Esophagus squamous epithelium (tissue), 5 donors: ENCODE measurements at places on chromosomes 7 and 10.

GRCh38 chr10:127873901-127874470 lies 18.8 kb downstream of the CLRN3 start:
- DNase-seq: no peak

GRCh38 chr10:44300666-44301649 lies 83.9 kb downstream of the CXCL12 start:
- no peak for DNase-seq

DNA sequence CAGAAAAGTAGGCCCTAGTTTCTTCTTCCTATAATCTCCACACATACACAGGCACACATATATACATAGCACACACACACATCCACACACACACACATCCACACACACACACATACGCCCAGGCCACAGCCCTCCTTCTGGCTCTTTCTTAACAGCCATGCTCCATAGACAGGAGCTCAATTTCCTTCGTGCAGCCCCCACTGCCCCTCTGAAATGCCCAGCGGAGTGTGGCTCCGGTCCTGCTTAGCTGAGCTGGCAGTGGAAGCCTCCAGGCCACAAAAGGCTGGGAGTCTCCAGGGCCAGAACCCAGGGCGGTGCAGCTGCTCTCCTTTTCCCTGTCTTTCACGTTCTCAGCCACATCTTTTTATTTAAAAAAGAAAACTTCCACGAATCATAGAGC lies 282.9 kb upstream of the IGFBP3 start:
- no peak for DNase-seq

- DNase-seq: no peak
Measured at GRCh38 chr10:117552156-117552631, 9.6 kb downstream of the EMX2 start.

DNA sequence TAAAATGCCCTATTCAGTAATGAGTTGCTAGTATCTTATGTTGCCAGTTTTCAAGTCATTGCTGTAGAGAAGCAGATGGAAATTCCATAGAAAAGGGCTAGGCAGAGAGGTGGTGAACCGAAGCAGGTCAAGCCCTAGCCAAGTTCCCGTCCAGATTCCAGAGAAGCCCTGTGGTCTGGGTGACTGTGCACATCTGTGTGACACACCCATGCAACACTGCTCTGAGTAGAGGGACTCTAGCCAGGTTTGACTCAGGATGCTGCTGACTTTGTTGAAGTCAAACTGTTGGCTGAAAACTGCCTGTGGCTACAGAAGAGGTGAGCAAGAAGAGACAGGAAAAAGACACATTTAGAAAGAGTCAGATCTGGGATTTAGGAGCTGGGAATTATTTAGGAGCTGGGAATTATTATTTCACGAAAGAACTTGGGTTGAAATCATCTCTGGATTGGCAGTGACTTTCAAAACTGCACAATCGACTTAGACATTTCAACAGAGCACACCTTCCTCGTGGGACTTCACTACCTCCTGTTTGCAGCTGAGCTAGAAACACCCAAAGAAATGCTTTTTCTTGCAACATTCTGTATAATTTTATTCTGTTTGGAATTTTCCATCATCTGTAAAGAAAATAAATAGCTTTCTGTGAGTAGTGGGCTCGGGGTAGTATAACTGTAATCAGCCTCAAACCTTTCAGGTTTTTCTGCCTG lies 149.1 kb upstream of the PRKCQ start:
- no peak for DNase-seq

DNA sequence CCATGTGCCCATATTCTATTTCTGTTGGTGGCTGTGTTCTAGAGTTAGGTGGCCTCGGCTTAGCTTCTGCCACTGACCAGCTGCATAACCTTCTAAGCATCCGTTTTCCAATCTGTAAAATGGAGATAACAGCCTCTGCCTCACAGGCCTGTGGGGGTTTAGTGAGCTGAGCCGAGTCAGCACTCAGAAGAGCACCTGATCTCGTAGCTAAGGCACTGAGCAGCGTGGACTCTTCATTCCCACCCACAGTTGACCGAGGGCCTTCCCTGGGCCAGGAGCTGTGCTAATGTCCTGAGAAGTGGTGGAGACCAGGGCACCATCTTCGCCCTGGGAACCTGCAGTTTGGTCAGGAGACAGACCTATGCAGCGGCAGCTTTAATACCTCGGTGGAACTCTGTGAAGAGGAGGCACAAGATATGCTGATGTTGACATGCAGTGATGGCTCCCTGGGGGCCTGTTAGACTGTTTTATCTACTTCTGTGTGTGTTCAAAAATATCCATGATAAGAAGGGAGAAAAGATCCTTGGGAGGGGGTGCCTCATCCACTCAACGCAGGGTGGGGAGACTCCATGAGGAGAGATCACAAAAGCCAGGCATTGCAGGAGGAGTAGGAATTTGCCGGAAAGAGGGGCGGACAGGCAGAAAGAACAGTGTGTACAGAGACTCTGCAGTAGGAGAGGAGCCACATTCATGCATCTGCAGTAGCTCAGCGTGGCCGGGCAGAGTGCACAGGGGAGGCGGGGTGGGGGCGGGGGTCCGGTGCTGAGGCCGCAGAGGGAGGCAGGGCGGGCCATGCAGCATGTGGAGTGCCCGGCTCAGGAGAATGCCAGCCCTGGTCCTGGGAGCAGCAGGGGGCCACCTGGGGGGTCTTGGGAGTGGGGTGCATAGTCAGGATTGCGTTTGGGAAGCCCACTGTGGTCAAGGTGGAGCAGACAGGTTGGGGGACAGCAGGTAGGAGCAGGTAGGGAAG lies 136.8 kb downstream of the C10orf105 start:
- DNase-seq: no peak

- DNase-seq: no peak
Measured at GRCh38 chr7:94849636-94850208, 57.7 kb upstream of the PPP1R9A start.

GRCh38 chr7:155644971-155645509 lies 579 bp downstream of the RBM33 start:
- no peak for DNase-seq

DNA sequence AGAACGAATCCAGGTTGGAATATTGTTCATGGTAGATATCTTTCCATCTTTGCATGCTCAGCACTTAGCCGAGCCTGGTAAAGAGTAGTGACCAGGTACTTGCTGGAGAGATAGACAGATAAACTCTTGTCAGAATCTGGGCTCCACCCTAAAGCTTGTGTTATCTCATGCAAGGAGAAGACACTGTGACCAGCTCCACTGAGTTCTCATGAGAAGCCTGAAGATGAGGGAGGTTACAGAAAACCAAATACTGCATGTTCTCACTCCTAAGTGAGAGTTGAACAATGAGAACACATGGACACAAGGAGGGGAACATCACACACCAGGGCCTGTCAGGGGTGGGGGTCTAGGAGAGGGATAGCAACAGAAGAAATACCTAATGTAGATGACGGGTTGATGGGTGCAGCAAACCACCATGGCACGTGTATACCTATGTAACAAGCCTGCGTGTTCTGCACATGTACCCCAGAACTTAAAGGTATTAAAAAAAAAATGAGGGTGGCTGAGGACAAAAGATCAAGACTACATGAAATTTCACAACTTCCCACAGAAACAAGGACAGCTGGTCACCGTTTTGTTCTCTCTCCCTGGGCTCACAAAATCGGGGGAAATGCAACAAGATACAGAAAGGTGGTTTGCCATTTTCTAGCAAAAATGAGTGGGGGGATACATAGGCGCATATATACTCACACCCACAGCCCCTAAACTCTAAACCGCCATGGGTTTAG lies 17.4 kb downstream of the DLG5 start:
- DNase-seq: no peak

DNA sequence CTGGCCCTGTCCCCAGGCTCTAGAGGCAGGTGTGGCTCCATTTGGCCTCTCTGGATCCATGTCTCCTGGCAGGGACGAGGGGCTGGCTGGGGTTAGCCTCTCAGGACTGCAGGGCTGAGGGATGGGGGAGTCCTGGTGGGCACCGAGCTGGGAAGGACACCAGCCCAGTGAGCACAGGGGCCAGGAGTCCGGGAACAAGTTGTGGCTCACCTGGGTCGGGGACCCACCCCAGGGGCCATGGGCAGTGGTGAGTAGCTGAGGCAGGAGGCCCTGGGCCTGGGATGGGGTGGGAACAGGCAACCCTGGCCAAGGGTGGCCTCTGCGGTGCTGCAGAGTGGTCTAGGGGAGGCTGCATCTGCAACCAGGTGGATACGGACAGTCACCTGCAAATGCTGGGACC lies 24.1 kb downstream of the ANTXRL start:
- DNase-seq: no peak

GRCh38 chr7:73779517-73779916 lies 9.4 kb upstream of the CLDN3 start:
- DNase-seq: no peak

- no peak for DNase-seq
Measured at GRCh38 chr7:82241356-82241755, 202.2 kb downstream of the CACNA2D1 start.

DNA sequence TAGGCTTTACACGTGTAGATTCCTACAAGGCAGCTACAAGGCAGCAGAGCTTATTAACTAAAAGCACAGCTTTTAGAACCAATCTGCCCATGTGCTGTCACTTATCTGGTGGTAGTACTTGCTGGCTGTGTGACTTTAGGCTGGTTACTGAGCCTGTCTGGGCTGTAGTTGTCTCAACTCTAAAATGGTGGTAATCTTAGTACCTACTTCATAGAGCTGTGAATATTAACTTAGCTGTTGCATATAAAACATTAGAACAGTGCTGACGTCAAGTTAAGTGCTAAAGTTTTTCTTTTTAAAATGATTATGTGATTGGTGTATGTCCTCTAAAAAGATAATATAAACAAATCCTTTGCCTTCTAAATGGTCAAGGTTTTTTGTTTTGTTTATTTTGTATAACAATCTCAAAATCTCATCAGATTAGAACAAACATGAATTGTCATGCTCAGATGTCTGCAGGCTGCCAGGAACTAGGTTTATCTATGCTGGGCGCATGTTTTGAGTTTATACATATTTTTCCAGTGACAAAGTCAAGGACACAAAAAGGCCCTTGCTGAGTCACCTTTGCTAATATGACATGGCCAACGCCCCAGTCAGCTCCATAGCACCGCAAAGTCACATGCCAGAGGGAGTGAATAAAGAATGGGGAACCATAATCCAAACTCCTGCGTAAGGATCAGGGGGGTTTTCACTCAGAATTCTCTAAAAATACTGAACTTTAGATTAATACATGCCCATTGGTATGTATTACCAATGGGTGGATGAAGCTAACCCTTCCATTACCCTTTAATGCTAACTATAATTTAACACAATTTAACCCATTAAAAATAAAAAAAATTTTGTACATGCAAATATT lies 39.8 kb upstream of the ARL4A start:
- no peak for DNase-seq

- no peak for DNase-seq
Measured at GRCh38 chr10:118799777-118800176, 45.0 kb upstream of the CACUL1 start.

GRCh38 chr10:74011770-74012169 lies 13.9 kb downstream of the VCL start:
- no peak for DNase-seq

DNA sequence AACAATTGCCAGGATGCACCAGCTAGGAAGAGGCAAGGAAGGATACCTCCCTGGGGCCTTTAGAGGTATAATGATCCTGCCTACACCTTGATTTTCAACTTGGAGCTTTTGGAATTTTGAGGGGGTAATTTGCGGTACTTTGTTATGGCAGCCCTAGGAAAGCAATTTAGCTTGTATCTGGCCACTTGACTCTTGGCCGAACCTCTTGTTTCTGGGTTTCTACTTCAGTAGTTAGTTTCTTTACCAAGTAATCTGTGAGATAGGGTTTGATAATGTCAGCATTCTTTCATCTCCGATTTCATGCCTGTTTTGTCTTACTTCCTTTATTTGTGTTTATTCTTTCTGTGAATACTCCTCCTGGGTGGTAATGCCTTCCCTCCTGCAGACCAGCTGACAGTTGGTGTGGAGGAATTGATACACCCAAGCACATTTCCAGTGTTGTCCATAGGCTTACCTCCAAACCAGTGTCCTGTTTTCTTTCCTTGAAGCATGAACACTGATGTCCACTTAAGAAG lies 163.7 kb downstream of the SND1 start:
- DNase-seq: no peak

GRCh38 chr10:4215485-4215884 lies 430.5 kb upstream of the KLF6 start:
- DNase-seq: no peak

DNA sequence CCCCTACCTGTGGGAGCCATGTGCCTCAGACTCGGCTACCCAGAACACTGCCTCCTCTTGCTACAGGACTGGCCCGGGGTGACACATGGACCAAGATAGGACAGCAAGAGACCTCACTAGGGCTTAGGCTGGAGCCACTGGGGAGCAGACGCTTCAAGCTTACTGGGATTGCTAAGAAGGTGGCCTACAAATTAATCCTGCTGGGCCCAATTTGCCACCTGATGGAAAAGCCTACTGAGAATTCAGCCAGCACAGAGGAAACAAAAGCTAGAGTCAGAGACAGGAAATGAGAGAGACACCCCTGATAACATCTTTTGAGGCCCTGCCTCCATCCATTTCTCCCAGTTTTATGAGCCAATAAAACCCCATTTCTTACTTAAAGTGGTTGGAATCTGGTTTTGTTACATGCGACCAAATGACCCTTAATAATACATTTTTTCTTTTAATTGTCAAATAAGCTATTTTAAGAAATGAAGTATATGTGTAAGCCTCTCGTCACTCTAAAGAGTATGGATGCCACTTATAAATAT lies 282.1 kb downstream of the CXCL12 start:
- DNase-seq: no peak

GRCh38 chr10:128563387-128563786 lies 437.2 kb upstream of the MKI67 start:
- DNase-seq: no peak

- DNase-seq: no peak
Measured at GRCh38 chr7:46468753-46469356, 547.8 kb upstream of the IGFBP3 start.

GRCh38 chr7:128783143-128783861 lies 7.7 kb upstream of the OPN1SW start:
- DNase-seq: no peak

GRCh38 chr10:12730809-12731519 lies 270.5 kb downstream of the CCDC3 start:
- DNase-seq: no peak

GRCh38 chr10:23314835-23315239 lies 29.8 kb downstream of the C10orf67 start:
- DNase-seq: no peak

- DNase-seq: no peak
Measured at GRCh38 chr7:115864082-115864481, 166.5 kb downstream of the TFEC start.

- no peak for DNase-seq
Measured at GRCh38 chr7:101113836-101114235, 13.1 kb upstream of the SERPINE1 start.

- DNase-seq: no peak
Measured at GRCh38 chr7:1246160-1246870, 13.6 kb downstream of the UNCX start.
